ENCODE measurements at places on chromosomes 5 and 9. TPM values are rescaled to one million over a fixed set of nuclear protein-coding genes. Genes with fewer than 3 reads are reported as not detected.

GRCh38 chr5:134905246-134905996, 490 bp downstream of the PCBD2 start:
- H3K4me1 ChIP-seq: no peaks in the 10 kb centered on the region
- H3K4me3 ChIP-seq: peak overlapping the region; percentile 88
- H3K36me3 ChIP-seq: no peaks in the 10 kb centered on the region
- no peak for DNase-seq

DNA sequence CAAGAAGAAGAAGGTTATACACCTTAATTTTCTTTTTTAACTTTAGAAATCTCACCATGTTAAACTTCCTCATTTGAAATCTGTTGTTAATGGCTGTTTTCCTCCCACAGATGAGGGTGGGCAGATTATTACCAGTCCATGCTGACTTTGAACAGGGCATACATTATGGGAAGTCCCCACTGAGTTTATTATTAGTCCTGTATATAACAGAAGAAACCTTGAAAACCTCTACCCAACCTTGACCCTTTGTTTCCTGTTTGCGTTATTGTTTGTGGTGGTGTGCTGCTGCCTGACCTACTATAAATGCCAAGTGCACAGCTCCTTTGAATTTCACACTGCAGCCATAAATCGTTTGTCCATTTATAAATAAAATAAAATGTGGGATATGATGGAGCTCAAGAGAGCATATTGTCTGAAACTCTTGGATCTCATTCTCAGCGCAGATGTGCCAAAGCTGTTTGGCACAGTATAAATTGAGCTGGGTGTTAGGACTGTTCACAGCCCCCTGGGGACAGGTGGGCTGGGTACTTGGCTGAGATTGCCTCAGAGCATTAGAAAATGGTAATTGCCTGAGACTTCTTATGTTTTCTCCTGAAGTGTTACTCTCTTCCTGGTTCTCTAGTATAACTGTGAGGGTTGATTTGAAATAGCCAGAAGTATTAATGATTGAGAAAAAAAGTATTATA, 139.6 kb downstream of the SPATA31D1 start:
- no peaks in the 10 kb centered on the region for H3K36me3 ChIP-seq
- no peak overlapping the region for H3K4me3 ChIP-seq
- H3K27me3 ChIP-seq: no peaks in the 10 kb centered on the region
- DNase-seq: no peak

DNA sequence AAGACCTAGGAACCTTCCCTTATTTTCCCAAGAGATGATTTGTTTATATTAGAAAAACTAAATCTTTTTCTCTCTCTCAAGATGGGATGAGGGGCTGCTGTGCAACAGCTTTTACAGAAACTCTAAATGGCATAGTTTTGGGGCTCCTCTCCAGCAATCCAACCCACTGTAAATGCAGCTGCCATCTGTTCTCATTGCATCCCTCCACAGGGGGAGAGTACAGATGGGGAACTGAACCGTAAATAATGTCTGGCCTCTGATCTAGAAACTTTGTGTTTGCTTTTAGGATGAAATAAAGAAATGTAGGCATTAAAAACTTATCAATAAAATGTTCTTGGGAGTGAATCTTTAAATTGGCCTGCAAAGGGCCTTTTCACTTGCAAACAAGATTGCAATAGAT, 291.4 kb downstream of the MCTP1 start:
- H3K27me3 ChIP-seq: no peaks in the 10 kb centered on the region
- DNase-seq: no peak
- H3K4me3 ChIP-seq: no peak overlapping the region
- H3K36me3 ChIP-seq: no peaks in the 10 kb centered on the region
- no peaks in the 10 kb centered on the region for H3K4me1 ChIP-seq

DNA sequence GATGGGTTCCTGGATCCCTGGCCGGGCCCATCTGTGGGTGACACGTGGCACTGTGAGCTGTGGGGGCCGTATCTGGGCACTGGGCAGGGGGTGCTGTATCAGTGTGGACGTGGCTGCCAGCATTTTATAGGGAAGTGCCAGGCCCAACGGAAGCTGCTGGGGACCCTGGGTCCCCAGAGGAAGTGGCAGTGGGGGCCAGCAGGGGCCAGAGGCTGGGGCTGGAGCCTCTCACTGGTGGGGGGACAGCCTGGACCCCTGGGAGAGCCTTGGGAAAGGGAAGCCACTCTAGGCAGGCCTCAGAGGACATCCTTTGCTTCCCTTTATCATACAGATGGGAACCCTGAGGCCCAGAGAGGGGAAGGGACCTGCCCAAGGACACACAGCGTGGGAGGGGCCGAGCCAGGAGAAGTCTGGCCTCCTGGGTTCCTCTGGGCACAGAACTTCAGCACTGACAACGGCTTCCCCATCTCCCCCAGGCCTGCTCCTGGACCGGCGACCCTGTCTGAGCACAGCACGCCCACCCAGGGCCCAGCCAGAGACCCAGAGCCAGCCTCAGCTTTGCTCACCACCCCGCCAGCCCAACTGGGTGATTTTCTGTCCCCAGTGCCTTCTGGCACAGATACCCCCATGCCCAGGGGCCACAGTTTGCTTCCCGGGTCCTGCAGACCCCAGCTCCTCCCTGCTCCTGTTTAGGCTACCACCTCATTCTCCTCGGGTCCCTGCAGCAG, 15.5 kb upstream of the LAMC3 start:
- H3K4me3 ChIP-seq: no peak overlapping the region
- no peak overlapping the region for H3K27ac ChIP-seq
- no peaks in the 10 kb centered on the region for H3K36me3 ChIP-seq
- DNase-seq: no peak

DNA sequence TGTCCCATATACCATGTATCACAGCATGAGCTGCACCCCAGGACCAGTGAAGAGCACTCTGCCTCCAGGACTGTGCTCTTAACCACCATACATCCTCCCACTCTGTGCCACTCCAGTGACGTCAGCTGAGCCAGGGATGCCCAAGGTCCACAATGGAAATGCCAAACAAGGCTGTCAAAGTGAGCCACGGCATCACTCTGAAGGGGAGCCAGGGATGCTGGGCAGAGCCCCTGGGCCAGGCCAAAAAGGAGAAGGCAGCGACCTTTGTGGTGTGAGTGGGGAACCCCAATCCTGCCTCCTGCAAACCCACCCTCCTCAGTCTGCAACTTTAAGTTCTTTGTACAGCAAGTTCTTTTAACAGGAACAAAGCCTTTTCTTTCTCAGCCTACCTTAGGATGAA, 242.7 kb downstream of the SYK start:
- no peaks in the 10 kb centered on the region for H3K36me3 ChIP-seq
- DNase-seq: no peak
- peaks cover 30% of the 10 kb centered on the region for H3K4me1 ChIP-seq
- H3K27ac ChIP-seq: no peak overlapping the region
- no peak overlapping the region for H3K4me3 ChIP-seq

GRCh38 chr5:168865968-168866367, 286.8 kb upstream of the PANK3 start:
- H3K27ac ChIP-seq: no peak overlapping the region
- no peak for DNase-seq
- no peaks in the 10 kb centered on the region for H3K36me3 ChIP-seq
- no peaks in the 10 kb centered on the region for H3K4me1 ChIP-seq

DNA sequence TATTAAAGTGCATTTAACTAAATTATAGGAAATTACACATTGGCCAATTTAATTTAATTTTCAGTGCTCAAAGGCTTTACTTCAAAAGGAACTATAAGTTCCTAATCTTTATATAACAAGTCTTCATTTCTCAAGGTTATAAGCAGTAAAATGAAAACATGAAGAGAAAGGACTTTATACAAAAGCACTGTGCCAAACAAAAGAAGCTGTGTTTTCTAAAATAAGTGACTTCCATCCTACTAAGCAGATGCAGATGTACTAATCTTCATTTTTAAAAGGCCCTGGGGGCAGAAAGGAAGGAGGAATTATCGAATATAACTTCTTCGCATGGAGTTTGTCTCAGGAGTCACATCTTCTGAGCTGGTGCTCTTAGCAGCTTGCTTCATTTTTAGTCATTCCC, 81.4 kb downstream of the SHC3 start:
- no peaks in the 10 kb centered on the region for H3K36me3 ChIP-seq
- no peaks in the 10 kb centered on the region for H3K4me1 ChIP-seq

DNA sequence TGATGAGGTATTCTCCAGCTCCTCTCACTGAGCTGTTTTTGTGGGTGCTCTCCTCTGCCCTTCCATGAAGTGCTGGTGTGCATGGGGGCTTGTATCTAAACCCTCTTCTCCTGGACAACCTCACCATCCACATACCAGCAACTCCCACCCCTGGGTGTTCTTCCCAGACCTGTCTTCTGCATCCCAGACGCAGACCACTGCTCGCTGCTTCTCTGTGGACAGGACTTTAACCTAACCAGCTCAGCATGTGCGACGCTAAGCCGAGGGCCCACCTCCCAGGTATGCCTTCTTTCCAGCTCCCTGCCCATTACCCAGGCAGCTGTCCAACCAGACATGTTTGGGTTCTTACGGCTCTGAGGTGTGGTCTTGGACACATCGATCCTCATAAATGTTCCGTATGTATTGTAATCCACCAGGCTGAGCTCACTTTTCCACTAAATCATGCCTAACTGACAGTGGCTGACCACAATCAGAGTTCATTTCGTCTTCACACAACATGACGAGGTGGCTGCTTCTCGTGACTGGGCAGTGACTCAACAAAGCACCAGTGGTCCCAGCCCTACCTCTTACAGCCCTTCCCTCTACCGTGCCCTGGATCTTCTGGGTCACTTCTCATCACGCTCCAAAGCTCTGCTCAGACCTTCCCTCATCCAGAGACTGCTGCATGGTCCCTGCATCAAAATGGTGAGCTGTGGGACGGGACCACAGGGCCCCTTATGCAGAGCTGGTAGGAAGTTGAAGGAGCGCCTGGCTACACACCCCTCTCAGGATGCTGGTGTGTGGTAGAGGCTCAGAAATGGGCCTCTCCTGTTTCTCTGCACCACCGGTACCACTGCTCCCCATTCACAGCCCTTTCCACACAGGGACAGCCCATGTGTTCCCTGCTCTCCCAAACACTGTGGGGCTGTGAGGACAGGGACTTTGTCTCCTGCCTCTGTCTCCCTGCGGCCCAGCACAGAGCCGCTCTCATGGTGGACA, 9.6 kb upstream of the PTGES2 start:
- H3K27ac ChIP-seq: no peak overlapping the region
- no peaks in the 10 kb centered on the region for H3K4me1 ChIP-seq
- H3K36me3 ChIP-seq: no peaks in the 10 kb centered on the region

DNA sequence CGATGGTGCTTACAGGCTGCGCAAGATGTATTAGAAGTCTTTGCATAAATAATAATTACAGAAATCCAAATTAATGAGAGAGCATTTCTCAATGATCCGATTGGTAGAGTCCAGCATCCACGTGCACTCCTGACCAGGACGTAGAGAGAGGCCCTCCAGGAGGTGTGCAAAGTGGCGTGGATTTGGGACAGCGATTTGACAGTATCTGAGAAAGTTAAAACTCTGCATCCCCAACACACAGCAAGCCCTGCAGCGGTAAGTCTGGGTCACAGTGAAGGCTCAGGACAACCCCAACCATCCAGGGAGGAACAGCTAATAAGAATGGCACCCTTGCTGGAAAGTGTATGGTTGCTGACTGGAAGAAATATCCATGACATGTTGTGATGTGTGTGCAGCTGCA, 180.2 kb downstream of the AUH start:
- DNase-seq: no peak
- H3K4me3 ChIP-seq: no peak overlapping the region
- peak overlapping the region; percentile 24 for H3K27ac ChIP-seq
- no peaks in the 10 kb centered on the region for H3K36me3 ChIP-seq
- H3K4me1 ChIP-seq: peaks cover 19% of the 10 kb centered on the region
- H3K27me3 ChIP-seq: no peaks in the 10 kb centered on the region

DNA sequence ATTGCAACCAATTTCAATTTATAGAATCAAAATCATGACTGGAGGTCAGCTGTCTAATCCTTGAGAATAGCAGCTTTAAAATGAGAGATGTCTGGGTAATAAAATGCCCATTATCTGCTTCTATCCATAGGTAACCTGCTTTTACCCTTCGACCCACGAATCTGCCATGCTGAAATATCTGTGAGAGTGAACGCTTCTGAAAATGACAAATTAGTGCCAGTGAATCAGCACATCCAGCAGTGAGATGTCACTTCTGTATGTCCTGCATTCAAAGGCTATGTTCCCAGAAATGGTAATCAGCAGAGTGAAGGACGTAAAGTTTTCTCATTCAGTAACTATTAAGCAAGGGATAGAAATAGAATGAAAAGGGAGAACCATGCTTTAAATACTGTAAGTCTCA, 532.4 kb upstream of the ITGA1 start:
- H3K27ac ChIP-seq: no peak overlapping the region
- H3K4me1 ChIP-seq: no peaks in the 10 kb centered on the region
- no peak overlapping the region for H3K4me3 ChIP-seq
- no peaks in the 10 kb centered on the region for H3K36me3 ChIP-seq
- no peaks in the 10 kb centered on the region for H3K27me3 ChIP-seq

GRCh38 chr5:110790673-110791072, 51.9 kb downstream of the SLC25A46 start:
- no peaks in the 10 kb centered on the region for H3K27me3 ChIP-seq
- no peaks in the 10 kb centered on the region for H3K4me1 ChIP-seq
- no peak for DNase-seq
- H3K4me3 ChIP-seq: no peak overlapping the region
- no peak overlapping the region for H3K27ac ChIP-seq

DNA sequence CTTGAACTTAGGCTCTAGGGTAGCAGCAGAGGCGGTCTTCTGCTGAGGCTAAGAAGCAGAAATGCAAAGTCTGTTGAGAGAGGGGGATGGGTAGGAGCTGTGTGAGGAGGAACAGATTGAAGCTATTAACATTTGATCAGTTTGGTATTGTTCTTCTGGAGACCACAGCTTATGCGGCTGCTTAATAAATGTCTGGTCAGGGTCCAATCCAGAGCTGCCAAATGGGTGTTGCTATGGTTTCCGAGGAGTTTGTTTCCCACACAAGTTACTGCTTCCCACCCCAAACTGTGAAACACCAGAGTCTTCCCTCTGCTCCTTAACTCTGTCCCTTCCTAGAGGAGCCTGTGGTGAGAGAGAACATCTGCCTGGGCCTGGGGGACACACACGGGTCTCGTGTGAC, 142.2 kb upstream of the KLF4 start:
- H3K36me3 ChIP-seq: no peaks in the 10 kb centered on the region
- peaks cover 18% of the 10 kb centered on the region for H3K27me3 ChIP-seq
- no peak overlapping the region for H3K27ac ChIP-seq

GRCh38 chr9:121564504-121565260, 65.0 kb upstream of the GGTA1 start:
- no peak for DNase-seq
- peak overlapping the region; percentile 12 for H3K27ac ChIP-seq
- H3K27me3 ChIP-seq: peaks cover 14% of the 10 kb centered on the region
- H3K4me1 ChIP-seq: peaks cover 7% of the 10 kb centered on the region

- no peak overlapping the region for H3K27ac ChIP-seq
- H3K27me3 ChIP-seq: peaks cover 45% of the 10 kb centered on the region
- no peaks in the 10 kb centered on the region for H3K36me3 ChIP-seq
- H3K4me1 ChIP-seq: no peaks in the 10 kb centered on the region
- DNase-seq: no peak
- H3K4me3 ChIP-seq: no peak overlapping the region
Measured at GRCh38 chr9:86978413-86978812, 31.1 kb upstream of the GAS1 start.

ALDOB gene
- total RNA-seq: not detected

GPR150 gene
- total RNA-seq: 0.21 TPM

ANXA1 gene
- total RNA-seq: 26.4 TPM

GMCL2 gene
- not detected for total RNA-seq

MUSK gene
- not detected for total RNA-seq

BARHL1 gene
- total RNA-seq: not detected

FAM221B gene
- not detected for total RNA-seq

STPG3 gene
- not detected for total RNA-seq
